ENCODE measurements at places on chromosomes 7 and 10. TPM values are rescaled to one million over a fixed set of nuclear protein-coding genes. Genes with fewer than 3 reads are reported as not detected.

Gene NUDT13
- 3.4 TPM for total RNA-seq

Gene RBP3
- total RNA-seq = 0.53 TPM

Gene OR2A5
- total RNA-seq = 0.44 TPM

Gene C10orf53
- total RNA-seq = not detected

Gene SPDYE5
- not detected for total RNA-seq

Gene CFAP43
- 0.83 TPM for total RNA-seq

Gene RPEL1
- total RNA-seq = 0.10 TPM

Gene SPDYE6
- total RNA-seq = not detected

Gene SMO
- total RNA-seq = 46.2 TPM

Gene LAMB4
- 1.9 TPM for total RNA-seq

Gene HSPA12A
- total RNA-seq = 7.9 TPM

Gene NUTM2A
- 1.5 TPM for total RNA-seq

Gene REPIN1
- total RNA-seq = 79.1 TPM

Gene RASSF4
- total RNA-seq = 23.5 TPM

Gene MOGAT3
- 6.3 TPM for total RNA-seq

Gene NODAL
- not detected for total RNA-seq

Gene FGFBP3
- 2.4 TPM for total RNA-seq
